GM04504 (cell line): ENCODE measurements at places on chromosomes 2 and 18.

DNA sequence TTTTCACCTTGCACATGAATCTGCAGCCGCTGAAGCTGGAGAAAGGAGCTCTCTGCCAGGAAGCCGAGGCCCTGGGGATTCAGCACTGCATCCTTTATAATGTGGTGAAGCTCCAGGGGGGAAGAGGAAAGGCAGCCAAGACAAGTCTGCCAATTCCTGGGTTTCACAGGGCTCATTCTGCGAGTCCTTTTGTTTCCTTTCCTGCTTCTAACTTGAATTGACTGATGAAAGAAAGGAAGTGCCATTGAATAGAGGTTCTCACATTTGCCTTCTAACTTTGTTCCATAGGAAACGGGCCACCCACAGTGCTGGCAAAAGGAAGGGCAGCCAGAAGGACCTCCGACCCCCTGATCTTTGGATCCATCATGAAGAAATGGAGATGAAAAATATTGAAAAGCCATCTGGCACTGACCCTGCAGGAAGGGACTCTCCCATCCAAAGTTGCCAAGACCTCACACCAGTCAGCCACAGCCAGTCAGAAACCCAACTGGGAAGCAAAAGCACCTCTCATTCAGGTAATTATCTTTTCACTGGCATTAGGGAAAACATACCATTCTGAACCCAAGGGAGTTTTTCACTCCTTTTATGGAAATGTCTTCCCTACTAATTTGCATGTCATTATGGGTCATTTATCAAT is 765.4 kb downstream of the MBD2 start:
- DNase-seq, result no peak

GRCh38 chr2:127108090-127108523 is 1.2 kb upstream of the BIN1 start:
- DNase-seq, result no peak

GRCh38 chr2:201450954-201451291 is 335 bp downstream of the TRAK2 start:
- no peak for DNase-seq

- no peak for DNase-seq
Observed at GRCh38 chr2:79669714-79670113, 156.9 kb downstream of the CTNNA2 start.

GRCh38 chr18:54736981-54737380 is 91.3 kb upstream of the RAB27B start:
- DNase-seq, result no peak

DNA sequence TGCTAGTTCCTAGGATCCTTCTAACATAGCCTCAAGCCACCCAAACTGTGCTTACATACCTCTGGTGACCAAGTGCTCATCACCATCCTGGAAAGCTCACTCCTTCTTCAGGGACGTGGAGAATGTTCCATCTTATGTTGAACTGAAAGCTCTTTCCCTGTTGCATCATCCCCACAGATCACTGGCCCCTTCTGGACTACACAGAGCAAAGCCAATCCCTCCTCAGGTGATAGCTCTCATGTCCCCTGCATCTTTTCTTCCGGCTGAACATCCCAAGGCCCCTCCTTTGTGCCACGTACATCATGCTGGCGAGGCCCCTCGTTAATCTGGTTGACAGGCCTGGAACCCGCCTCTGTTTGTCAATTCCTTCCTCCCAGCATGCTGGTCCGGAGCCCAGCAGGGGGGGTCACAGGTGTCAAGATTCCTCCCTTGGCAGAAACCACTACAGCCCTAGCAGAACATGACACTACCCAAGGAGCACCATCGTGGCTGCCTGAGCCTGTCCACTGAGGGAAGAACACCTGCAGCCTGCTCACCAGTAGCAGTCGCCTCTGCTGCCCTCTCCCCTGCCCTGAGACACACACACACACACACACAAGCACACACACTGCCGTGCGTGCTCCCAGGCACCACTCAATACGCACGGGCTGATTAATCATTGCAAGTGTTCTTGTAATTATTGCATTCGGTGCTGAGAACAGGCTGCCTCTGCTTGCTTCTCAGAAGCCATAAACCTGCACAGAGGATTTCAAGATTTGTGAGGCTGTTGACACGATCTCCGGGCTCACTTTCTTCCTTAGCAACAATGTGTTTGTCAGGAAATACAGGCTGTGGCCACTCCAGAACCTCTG is 6.3 kb upstream of the KCNK3 start:
- no peak for DNase-seq

DNA sequence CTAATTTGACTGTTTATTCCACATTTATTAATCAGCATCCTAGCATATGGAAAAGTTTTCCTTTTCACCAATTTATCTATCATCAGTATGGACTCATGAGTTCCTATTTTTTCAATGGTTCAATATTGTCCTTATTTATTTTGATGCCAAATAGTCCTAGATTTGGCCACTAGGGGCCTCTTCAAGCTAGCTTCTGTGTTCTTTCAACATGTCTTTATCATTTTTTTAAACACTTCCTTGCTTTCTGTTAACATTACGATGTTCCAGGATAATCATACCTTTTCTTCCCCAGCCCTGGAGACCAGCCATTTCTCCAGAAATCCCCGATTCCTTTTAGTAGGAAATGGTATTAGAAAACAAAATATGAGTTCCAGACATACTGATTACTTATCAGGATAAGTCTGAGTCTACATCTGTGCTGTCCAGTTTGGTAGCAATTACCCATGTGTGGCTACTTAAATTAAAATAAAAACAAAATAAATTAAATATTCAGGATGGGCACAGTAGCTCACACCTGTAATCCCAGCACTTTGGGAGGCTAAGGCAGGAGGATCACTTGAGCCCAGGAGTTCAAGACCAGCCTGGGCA is 70.6 kb downstream of the RPE start:
- peak; percentile 23 for DNase-seq

DNA sequence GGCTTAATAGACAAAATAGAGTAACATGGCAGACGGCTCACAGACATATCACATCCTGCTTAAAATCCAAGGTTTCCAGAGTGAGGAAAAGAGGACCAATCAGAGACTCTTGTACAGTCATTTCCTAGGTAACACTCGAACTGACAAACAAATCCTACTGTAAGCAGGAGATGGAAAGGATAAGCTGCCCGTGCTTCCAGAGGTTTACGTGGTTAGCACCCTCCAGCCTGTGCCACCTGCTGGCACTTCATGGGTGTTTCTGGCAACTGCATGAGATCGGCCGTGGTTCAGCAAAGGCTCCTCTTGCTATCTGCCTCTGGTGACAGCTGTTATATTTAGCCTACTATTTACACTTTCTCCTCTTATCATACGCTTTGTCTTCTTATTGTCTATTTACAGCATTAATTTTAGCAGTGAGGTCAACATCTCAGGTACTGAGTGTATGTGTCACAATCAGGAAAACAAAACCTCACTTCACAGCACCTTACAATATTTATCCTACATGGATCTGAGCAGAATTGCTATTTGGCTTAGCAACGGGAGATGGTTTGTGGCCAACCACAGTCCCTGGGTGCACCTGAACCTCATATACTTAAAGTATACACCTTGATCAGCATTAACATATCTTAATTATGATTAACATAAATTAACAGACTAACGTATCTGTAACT is 226.9 kb downstream of the TMEM163 start:
- DNase-seq, result no peak

GRCh38 chr2:236998758-236999157 is 86.9 kb upstream of the COPS8 start:
- DNase-seq, result no peak

GRCh38 chr18:40673150-40673549 is 1281.9 kb upstream of the PIK3C3 start:
- DNase-seq, result no peak

DNA sequence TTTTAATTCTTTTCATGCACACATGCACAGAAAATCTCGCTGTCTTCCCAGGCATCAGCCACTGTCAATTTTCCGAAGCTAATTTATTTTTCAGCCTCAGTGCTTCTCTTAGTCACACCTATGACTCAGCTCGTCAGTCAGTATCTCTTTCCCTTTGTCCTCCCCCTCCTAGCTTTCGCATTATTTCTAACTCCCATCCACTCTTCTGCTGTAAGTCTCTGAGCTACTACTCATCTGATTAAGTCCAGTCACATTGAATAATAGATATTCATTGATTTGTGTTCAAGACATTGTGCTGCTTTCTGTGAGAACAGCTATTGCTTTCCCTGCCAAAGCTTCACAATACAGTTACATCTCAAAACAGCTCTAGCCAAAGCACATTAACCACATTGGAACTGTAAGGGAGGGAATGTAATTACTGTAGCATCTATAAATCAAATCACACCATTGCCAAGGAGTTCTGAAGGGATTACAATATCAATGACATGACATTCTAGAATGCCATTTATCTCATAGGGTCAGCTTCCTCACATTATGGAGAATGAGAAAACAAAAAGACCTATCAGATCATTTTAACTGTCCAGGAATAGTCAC is 89.4 kb downstream of the SCN3A start:
- no peak for DNase-seq

GRCh38 chr2:38528008-38528442 is 74.7 kb downstream of the HNRNPLL start:
- DNase-seq, result no peak

- DNase-seq, result no peak
Observed at GRCh38 chr2:206521115-206521514, 77.8 kb downstream of the ADAM23 start.

- no peak for DNase-seq
Observed at GRCh38 chr2:53630026-53630606, 137.5 kb upstream of the CHAC2 start.

GRCh38 chr18:12254136-12254819 is at the start of gene CIDEA:
CIDEA (plus strand) TSS chr18:12254361; CDS start chr18:12254384, 23 bp downstream.
- no peak for DNase-seq

DNA sequence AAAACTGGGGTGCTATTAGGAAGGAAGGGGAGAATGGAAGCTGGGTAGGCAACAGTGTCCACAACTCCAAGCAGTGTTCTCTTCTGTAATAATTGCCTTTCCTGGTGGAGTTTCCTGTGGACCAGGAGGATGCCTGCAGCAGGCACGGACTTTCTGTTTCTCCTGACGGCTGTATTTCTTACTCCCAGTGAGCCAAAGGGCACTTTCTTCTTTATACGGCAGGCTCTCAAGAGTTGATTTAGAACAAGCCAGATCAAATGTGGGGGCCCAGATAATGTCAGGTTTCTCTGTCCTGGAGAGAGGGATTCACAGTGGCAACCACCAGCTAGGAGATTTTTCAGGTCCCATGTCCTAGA is 13.0 kb upstream of the PROC start:
- no peak for DNase-seq

DNA sequence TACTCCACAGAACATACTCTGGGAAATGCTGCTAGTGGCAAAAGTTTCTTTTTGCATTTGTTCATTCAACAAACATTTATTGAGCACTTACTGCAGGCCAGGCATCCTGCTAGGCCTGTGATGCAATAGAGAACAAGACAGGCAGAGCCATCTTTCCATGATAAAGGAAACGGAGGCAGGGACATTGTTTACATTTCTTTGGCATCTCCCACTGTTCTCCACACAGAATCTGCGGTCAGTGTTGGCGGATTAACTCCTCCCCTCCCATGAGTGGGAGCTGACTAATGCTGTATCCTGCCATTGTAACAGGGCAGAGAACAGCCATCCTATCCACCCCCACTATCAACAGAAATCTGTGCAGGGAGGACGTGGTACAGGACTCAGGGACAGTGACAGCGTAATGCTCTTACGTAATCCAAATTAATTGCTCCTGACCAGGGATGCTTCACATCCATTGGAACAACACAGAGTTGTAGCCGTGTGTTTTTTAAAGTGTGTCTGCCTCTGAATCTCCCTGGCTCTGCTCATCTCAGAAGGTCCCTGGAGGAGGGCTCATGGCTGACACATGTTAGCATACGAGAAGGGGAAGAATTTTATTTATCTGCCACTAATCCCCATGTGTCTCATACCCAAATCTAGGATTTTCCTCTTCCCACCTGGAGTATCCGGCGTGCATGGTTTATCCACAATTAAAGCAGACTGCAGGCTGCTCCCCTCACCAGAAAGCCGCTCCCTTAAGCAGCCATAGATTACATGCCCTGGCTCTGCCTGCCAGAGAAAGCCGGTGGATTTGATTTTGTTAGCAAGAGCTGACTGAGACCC is 32.3 kb downstream of the STEAP3 start:
- peak; percentile 96 for DNase-seq

DNA sequence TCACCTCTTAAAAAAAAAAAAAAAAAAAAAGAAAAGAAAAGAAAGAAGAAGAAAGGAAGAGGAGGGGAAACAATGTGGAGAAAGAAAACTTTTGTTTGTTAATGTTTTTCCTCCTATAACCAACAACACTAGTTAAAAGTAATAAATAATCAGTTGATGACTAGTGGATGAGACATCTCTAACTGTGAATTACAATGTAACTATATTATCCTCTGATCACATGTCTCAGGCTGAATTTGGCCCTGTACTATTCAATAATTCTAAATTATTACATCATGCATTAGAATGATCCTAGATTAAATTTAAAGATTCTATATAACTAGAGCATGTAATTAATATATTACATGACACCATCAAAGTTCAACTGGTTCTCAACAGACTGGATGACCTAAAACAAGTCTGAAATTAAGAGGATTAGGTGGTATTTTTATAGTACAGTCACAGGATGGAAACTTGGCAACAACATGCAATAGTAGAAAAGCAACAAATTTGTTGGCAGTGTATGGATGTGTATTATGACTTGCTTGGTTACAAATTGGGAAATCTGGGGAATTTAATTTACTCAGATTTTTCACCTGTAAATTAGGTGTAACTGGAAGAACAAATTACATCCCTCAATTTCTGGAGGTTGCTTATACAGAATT is 269.3 kb upstream of the SETBP1 start:
- no peak for DNase-seq

GRCh38 chr2:170892391-170892951 is 36.6 kb upstream of the GORASP2 start:
- DNase-seq, result no peak

DNA sequence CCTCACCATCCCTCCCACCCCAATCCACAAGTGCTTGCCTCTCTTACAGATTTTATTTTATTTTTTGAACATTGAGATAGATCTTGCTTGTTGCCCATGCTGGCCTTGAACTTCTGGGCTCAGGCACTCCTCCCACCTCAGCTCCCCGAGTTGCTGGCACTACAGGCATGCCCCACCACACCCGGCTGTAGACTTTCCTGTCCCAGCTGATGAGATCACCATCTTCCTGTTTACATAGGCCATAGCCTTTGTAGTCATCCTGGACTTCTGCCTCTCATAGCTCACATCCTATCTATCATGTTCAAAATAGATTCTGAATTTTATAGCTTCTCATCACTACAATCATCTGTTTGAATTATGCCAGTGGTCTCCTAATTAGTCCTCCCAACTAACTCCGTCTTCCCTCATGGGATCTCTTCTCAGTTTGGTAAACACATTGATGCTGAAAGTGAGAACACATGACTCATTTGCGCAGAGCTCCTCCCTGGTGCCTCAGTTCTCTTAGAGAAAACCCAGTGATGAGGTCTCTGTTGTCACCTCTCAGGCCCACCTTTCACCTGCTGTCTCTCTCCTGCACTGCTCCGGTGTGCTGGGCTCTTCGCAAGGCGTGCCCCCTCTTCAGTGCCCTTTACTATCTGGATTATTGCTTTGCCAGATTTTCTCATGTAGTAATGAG is 243.0 kb downstream of the ZNF407 start:
- peak; percentile 25 for DNase-seq

DNA sequence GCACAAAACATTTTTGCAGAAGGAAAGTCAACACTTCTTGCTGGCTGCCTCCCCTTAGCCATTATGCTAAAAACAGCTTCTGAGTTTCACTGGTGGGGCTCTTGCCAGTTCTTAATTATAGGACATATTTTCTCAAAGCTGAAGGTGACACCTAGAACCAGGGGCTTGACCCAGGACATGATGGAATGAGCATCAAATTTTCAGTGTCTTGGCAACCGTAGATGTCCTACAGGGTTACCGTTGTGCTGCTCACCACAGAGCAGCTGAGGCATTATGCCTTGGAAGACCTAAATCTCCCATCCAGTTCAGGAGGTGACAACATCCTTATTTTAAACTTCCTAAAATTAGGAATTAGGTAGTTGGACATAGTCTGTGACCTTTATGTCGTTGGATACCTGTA is 46.7 kb downstream of the TMEM185B start:
- no peak for DNase-seq
